ENCODE measurements at places on chromosomes 6 and 20. TPM values are rescaled to one million over a fixed set of nuclear protein-coding genes. Genes with fewer than 3 reads are reported as not detected.

Gene NKAIN4
- total RNA-seq, result not detected

Gene CAPN11
- 0.55 TPM for total RNA-seq

Gene DST
- 477 TPM for total RNA-seq

DNA sequence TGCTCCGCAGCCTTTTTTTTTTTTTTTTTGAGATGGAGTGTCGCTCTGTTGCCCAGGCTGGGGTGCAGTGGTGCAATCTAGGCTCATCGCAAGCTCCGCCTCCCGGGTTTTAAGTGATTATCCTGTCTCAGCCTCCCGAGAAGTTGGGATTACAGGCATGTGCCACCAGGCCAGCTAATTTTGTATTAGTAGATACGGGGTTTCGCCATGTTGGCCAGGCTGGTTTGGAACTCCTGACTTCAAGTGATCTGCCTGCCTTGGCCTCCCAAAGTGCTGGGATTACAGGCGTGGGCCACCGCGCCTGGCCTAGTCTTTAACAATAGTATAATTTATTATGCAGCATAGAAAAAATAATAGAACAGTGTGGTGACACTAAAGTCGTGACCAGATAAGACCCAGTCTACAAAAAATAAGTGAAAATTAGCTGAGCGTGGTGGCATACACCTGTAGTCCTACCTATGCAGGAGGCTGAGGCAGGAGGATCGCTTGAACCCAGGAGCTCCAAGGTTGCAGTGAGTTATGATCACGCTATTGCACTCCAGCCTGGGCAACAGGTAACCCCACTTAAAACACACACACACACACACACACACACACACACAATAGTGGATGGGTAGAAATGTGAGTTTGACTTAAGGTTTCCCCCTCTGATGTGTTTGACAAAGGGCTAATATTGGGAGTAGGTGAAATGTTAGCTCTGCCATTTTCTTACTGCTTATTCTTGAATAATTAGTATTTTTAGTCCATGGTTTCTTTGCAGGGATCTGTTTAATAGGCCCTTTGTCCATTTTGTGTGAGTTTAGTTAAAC, 6.5 kb downstream of the PIM1 start:
- peak overlapping the region; percentile 4 for H3K27ac ChIP-seq
- no peaks in the 10 kb centered on the region for H3K27me3 ChIP-seq
- H3K36me3 ChIP-seq, result peaks cover 36% of the 10 kb centered on the region
- H3K4me1 ChIP-seq, result peaks cover 45% of the 10 kb centered on the region
- no peak for DNase-seq

GRCh38 chr6:34671801-34672656, 24.5 kb downstream of the ILRUN start:
- peak overlapping the region; percentile 66 for H3K27ac ChIP-seq
- no peak overlapping the region for H3K4me3 ChIP-seq

- H3K36me3 ChIP-seq, result peaks cover 22% of the 10 kb centered on the region
- H3K4me1 ChIP-seq, result peaks cover 19% of the 10 kb centered on the region
- H3K27ac ChIP-seq, result no peak overlapping the region
- DNase-seq, result no peak
- no peaks in the 10 kb centered on the region for H3K27me3 ChIP-seq
- no peak overlapping the region for H3K4me3 ChIP-seq
Measured at GRCh38 chr6:30547454-30547853, 8.8 kb downstream of the GNL1 start.

DNA sequence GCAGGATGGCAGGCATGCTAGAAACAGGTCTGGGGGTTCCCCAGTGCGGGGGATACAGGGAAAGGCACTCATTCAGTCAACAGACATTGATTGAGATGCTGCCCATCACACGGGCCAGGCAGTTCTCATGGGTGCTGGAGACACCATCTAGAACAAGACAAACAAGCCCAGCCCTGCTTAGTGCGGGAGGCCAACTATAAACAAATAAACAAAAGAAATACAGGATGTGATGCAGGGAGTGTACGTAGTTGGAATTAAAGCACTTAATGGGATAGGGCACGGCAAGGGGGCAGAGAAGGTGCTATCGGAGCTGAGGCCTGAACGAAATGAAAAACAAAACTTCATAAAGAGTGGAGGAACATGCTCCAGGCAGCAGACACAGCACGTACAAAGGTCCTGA, 169.3 kb downstream of the PREX1 start:
- no peaks in the 10 kb centered on the region for H3K4me1 ChIP-seq
- H3K36me3 ChIP-seq, result peaks cover 10% of the 10 kb centered on the region
- H3K4me3 ChIP-seq, result no peak overlapping the region
- no peaks in the 10 kb centered on the region for H3K27me3 ChIP-seq
- peak overlapping the region; percentile 11 for H3K27ac ChIP-seq
- DNase-seq, result no peak

DNA sequence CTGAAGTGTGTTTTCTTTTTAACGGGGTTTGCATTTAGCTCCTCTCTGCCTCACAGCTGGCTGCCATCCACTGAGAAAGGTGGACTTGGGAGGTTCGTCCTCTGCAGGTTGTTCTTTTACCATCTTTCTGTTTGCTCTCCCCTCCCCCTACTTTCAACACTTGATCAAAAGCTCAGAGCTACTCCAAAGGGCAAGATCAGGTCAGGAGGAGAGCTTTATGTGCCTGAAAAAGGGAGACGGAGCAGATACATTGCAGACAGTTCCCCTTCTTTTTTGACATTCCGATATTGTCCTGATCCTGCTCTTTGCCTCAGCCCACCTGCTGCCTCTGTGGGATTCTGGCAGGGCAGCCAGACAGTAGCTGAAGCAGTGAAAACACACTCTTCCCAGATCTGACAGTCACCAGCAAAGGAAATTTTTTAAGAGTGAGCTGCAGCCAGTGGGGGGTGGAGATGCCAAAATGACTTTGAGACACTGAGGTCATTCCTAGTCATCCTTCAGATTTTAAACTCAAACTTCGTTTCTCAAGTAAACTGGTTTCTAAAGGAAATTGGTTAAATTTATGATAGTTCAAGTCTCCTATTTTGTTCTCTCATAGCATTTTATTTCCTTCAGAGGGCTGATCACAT, 26.5 kb downstream of the SMLR1 start:
- no peak for DNase-seq
- H3K36me3 ChIP-seq, result peaks cover 5% of the 10 kb centered on the region
- H3K4me1 ChIP-seq, result peaks cover 5% of the 10 kb centered on the region

DNA sequence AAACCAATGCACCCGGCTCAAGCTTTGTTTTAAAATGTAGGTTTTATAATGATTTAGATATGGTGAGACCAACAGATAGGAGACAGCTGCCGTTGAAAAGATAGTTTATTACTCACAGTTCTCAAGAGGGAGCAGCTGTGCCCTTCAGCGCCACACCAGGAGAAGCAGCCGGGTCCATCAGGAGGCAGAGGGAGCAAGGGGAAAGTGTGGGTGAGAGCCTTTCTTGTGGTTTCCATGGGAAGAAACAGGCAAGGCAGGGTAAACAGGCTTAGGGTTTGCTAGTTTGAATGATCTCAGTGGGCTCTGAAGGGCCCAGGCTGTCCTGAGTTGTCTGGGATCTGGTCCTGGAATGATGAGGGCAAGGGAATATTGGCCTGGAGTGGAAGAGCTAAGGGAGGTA, 117.7 kb upstream of the PLCB4 start:
- H3K4me1 ChIP-seq, result no peaks in the 10 kb centered on the region
- no peak overlapping the region for H3K4me3 ChIP-seq
- no peaks in the 10 kb centered on the region for H3K27me3 ChIP-seq

DNA sequence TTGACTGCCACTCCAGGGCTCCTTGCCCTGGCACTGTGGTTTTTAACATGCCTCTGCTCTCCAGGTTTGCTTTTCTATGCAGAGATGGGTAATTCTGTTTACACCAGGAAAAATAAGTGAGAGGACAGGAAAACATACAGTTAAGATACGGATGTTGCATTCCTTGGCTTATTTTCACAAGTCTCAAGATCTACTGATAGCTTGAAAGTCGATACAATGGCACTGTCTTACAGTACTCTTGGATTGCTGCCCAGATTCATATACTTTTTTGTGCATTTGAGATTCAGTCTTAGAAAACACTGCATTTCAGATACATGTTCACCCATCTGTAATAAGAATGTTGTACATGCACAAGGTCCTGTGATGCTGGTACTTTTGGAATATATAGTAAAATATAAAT, 159.6 kb upstream of the FLRT3 start:
- no peaks in the 10 kb centered on the region for H3K36me3 ChIP-seq
- DNase-seq, result no peak
- H3K27me3 ChIP-seq, result no peaks in the 10 kb centered on the region
- no peak overlapping the region for H3K4me3 ChIP-seq

DNA sequence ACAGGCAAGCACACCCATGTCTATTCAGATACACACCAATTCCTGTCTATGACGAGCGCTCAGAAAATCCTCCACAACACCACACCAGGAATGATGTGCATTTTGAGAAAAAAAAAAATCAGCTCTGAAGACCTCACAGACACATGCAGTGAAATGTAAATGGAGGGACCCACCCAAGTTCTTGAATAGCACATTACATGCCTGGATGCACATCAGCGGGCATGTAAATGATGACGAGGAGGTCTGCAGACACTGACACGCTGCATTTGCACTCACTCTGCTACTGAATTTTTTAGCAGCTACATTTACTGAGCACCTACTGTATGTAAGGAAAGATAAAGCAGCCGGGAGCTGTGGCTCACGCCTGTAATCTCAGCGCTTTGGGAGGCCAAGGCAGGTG, 14.7 kb downstream of the NRSN2 start:
- no peak overlapping the region for H3K27ac ChIP-seq
- H3K36me3 ChIP-seq, result no peaks in the 10 kb centered on the region
- no peak for DNase-seq
- peaks cover 11% of the 10 kb centered on the region for H3K4me1 ChIP-seq

GRCh38 chr6:106126482-106126881, 40.3 kb downstream of the PRDM1 start:
- H3K36me3 ChIP-seq, result no peaks in the 10 kb centered on the region
- no peak overlapping the region for H3K27ac ChIP-seq
- H3K4me3 ChIP-seq, result no peak overlapping the region
- no peaks in the 10 kb centered on the region for H3K4me1 ChIP-seq
- DNase-seq, result no peak

- peaks cover 8% of the 10 kb centered on the region for H3K4me1 ChIP-seq
- H3K4me3 ChIP-seq, result no peak overlapping the region
- H3K27ac ChIP-seq, result no peak overlapping the region
- no peaks in the 10 kb centered on the region for H3K36me3 ChIP-seq
- no peak for DNase-seq
Measured at GRCh38 chr6:104958178-104959025, 1.5 kb downstream of the LIN28B start.

- peaks cover 66% of the 10 kb centered on the region for H3K36me3 ChIP-seq
- peaks cover 6% of the 10 kb centered on the region for H3K4me1 ChIP-seq
- no peak for DNase-seq
- H3K27ac ChIP-seq, result peak overlapping the region; percentile 35
Measured at GRCh38 chr6:136586295-136586694, 36.1 kb upstream of the MAP7 start.

DNA sequence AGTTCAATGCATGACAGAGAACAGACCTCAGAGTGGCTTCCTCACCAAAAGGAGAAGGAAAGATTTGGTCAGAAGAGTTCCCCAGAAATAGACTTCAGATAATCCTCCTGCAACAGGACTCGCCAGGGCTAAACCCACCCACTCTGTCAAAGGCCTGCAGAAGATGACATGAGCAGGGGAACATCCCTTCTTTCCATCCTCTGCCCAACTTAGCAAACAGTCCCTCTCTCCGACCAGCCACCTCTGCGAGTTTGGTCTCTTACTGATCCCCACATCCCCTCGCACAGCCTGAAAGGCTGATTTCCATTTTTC, 7.5 kb downstream of the NFATC2 start:
- H3K4me1 ChIP-seq, result no peaks in the 10 kb centered on the region
- H3K27ac ChIP-seq, result no peak overlapping the region
- no peaks in the 10 kb centered on the region for H3K36me3 ChIP-seq
- H3K4me3 ChIP-seq, result no peak overlapping the region

DNA sequence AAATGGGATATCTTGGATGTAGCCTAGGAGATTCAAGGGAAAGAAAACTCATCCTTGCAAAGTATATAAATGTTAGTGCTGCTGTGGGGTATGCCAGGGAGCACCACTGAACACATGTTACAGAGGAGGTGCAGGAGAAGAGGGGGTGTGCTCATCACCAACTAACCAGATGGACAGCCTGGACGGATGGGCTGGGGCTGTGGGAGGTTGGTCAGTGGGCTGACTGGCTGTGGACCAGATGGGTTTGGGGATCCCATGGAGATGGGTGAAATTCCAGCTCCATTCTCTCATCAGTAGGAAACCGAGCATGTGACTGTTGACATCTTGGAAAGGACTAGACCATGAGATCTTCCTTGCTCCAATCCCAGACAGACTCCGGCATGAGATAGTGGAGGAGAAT, 201.0 kb downstream of the LRFN2 start:
- H3K36me3 ChIP-seq, result no peaks in the 10 kb centered on the region
- no peaks in the 10 kb centered on the region for H3K27me3 ChIP-seq
- no peak overlapping the region for H3K27ac ChIP-seq
- DNase-seq, result no peak
- H3K4me1 ChIP-seq, result no peaks in the 10 kb centered on the region

DNA sequence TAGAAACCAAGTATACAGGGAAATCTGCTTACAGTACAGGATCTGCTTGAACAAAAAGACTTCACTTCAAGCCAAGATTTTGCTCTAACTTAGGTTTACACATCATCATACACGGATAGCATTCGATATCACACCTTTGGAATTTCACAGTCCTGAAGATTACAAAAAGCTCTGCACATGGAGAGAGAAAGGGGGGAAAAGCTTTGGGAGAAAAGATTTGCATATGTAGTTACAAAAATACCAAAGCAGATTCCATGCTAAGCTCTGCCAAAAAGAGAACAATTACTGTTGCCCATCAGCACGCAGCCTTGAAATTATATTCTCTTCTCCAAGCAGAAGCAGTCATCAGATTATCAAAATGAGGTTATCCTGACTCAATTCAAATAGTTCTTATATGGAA, 62.0 kb downstream of the HIVEP2 start:
- H3K4me3 ChIP-seq, result no peak overlapping the region
- no peak for DNase-seq
- H3K36me3 ChIP-seq, result no peaks in the 10 kb centered on the region

DNA sequence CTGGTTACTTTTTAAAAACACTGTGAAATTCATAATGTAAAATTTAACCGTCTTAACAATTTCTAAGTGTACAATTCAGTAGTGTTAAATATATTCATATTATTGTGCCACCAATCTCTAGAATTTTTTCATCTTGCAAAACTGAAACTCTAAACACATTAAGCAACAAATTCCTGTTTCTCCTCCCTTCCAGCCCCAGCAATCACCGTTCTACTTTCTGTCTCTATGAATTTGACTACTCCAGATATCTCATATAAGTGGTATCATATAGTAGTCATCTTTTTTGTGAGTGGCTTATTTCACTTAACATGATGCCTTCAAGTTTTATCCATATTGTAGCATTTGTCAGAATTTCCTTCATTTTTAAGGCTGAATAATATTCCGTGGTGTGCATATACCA, 44.7 kb downstream of the RSPH3 start:
- H3K4me1 ChIP-seq, result no peaks in the 10 kb centered on the region
- no peak overlapping the region for H3K27ac ChIP-seq
- DNase-seq, result no peak
- H3K36me3 ChIP-seq, result no peaks in the 10 kb centered on the region
- H3K4me3 ChIP-seq, result no peak overlapping the region
- no peaks in the 10 kb centered on the region for H3K27me3 ChIP-seq
